ENCODE measurements at places on chromosomes 2 and 18.

GRCh38 chr18:809985-810642, 1.9 kb downstream of the YES1 start:
- no peaks in the 10 kb centered on the region for H3K36me3 ChIP-seq
- peaks cover 4% of the 10 kb centered on the region for H3K27me3 ChIP-seq
- DNase-seq: no peak
- H3K27ac ChIP-seq: no peak overlapping the region
- H3K4me3 ChIP-seq: no peak overlapping the region

- DNase-seq: no peak
- H3K27me3 ChIP-seq: no peaks in the 10 kb centered on the region
- no peaks in the 10 kb centered on the region for H3K36me3 ChIP-seq
These were observed 137.8 kb downstream of the LAMA3 start for GRCh38 chr18:23826850-23827620.

GRCh38 chr2:136116151-136116812, 1.7 kb downstream of the CXCR4 start:
- peaks cover 37% of the 10 kb centered on the region for H3K36me3 ChIP-seq
- peak overlapping the region; percentile 89 for H3K4me3 ChIP-seq
- no peaks in the 10 kb centered on the region for H3K27me3 ChIP-seq
- H3K4me1 ChIP-seq: peaks cover 5% of the 10 kb centered on the region

DNA sequence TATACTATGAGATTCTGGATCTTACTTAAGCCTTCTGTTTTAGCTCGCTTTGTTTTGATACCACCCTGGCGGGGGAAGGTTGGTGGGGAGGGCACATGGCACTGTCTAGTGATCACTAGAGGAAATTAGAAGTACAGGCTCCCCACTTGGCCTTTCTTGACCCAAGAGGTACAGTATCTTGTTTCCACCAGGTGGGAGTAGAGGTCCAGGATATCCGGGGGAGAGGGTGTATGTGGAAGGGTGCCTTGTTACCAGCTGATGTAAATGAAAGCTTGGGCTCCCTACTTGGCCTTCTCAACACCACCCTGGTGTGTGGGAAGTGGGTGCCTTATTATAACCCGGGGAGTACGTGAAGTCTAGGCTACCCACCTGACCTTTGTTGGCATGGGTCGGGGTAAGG, 7.5 kb downstream of the GALNT1 start:
- H3K27me3 ChIP-seq: no peaks in the 10 kb centered on the region
- no peak overlapping the region for H3K4me3 ChIP-seq
- no peak for DNase-seq
- no peaks in the 10 kb centered on the region for H3K4me1 ChIP-seq
- no peak overlapping the region for H3K27ac ChIP-seq

- H3K27me3 ChIP-seq: no peaks in the 10 kb centered on the region
- H3K4me3 ChIP-seq: no peak overlapping the region
- DNase-seq: no peak
- peaks cover 2% of the 10 kb centered on the region for H3K4me1 ChIP-seq
- H3K36me3 ChIP-seq: no peaks in the 10 kb centered on the region
- H3K27ac ChIP-seq: no peak overlapping the region
These were observed 6.2 kb downstream of the PRKD3 start for GRCh38 chr2:37318401-37318800.

DNA sequence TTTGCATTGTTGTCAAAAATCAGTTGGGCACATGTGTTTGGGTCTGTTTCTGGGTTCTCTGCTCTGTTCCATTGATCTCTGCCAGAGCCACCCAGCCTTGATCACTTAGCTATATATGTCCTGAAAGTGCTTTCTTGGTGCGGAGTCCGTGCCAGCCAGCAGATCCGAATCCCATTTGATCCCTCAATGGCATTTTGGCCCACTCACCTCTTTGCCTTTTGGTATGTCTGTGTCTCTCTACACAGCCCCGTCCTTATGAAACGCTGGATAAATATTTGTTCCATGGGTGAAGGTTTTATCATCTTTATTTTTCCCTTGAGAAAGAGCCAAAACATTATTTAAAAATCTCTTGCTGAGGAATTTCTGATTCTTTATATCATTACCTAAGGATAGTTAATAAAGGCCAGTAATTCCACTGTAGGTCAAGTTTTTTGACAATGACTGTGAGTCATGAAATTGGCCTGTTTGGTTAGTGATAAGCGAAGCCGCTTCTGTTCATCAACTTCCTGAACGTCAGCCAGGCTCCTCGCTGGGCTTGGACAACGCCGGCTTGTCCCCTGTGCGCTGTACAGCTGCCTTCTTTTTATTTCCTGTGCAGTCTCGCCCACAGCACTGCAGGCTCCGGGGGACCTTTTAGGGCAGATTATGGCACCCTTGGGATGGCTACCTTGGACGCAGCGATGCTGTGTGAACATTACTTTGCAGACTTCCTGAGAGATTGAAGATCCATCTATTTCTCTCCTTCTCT, 24.9 kb downstream of the MTCL1 start:
- H3K4me3 ChIP-seq: no peak overlapping the region
- no peaks in the 10 kb centered on the region for H3K4me1 ChIP-seq
- no peak for DNase-seq

DNA sequence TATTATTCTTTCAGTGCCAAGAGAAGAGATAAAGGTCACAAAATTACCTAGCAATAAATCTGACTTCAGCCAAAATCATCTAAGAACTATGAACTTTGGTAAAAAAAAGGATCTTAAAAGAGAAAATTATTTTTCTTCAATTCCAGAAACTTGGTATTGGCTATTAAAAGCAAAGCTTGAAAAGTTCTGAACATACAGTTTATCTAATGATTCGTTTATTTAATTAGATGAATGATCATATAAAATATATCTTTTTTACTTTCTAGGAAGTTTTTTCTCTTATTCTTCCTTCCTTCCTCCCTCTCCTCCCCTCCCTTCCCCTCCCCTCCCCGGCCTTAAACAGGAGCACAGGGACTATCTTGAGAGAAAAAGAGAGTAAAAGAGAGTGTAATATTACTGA, 536.1 kb downstream of the SOX11 start:
- H3K36me3 ChIP-seq: no peaks in the 10 kb centered on the region
- H3K4me3 ChIP-seq: no peak overlapping the region
- no peaks in the 10 kb centered on the region for H3K4me1 ChIP-seq
- no peak overlapping the region for H3K27ac ChIP-seq
- DNase-seq: no peak
- no peaks in the 10 kb centered on the region for H3K27me3 ChIP-seq

DNA sequence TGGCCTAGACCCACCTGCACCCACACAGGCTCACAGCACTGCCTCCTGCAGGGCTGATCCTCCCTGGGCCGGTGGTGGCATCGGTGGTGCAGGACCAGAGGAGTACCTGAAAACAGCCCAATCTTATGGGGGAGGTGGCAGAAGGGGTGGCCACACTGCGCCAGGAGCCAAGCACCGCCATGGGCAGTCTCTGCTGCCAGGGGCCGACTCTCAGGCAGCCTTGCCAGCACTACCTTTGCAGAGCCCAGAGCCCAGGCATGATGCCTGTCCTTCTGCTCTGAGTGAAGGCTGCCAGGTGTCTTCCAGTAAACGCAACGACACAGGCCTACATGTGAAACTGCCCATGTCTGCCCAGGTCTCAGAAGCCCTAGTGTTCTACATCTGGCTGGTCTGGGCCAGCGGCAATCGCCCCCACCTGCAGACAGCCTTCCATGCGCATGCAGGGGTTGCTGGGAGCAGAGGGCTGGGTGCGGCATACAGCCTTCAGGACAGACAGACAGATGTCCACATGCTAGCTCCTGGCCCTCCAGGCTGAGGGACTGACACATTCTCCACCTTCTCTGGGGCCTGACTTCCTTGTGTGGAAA, 6.8 kb downstream of the HS6ST1 start:
- H3K36me3 ChIP-seq: peaks cover 22% of the 10 kb centered on the region
- H3K27ac ChIP-seq: no peak overlapping the region
- peaks cover 87% of the 10 kb centered on the region for H3K4me1 ChIP-seq

All from thymus (tissue), 14 donors.